ENCODE measurements at places on chromosomes 12 and 14.

DNA sequence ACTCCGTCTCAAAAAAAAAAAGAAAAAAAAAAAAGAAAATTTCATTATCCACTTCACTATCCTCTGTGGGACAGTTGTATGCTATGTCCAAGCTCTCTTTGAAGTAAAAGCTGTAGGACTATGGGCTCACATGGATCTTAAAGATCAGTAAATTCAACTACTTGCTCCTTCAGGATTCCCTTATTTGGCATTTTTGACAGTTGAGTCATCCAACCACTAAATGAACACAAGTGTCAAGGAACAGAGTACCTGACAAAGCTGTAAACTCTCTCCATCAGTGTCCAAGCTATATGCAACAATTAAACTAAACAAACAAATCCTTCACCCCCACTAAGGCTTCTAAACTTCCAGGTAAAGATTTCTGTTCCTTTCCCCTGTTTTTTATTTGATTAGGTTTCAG, 177.0 kb downstream of the CEP128 start:
- DNase-seq = no peak

DNA sequence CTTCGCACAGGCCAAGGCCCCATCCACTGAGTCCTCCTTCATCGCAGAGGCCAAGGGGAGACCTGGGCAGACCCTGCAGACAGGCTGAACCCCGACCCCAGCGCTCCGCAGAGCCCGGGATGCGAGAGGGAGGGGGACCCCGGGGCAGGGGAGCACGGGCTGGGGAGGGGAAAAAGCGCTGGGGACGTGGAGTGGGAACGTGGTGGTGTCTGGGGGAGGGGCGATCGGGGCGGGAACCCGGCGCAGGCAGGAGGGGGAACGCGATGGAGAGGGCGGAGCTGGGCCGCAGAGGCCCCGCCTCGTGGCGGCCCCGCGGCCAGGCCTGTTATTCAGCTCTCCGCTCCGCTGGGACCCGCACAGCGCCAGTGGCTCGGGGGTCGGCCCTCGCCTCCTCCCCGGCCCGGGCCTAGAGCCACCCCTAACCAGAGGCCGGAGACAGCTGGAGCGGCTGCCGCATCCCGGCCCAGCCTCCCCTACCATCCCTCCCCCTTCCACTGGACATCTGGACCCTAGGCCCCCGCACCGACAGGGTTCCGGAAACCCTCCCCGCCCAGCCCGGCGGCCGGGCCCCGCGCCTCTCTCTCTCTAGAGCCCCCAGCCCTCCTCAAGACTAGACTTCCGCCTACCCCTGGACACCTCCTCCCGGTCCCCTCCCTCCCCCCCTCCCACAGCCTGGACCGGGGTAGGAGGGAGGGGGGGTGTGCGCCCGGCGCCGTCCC, at the start of gene ARHGEF25:
TSS of gene ARHGEF25 (plus strand) at position 328 of the 719 bp plus-strand sequence. CDS start 460 bp downstream, outside the sequence.
- no peak for DNase-seq

DNA sequence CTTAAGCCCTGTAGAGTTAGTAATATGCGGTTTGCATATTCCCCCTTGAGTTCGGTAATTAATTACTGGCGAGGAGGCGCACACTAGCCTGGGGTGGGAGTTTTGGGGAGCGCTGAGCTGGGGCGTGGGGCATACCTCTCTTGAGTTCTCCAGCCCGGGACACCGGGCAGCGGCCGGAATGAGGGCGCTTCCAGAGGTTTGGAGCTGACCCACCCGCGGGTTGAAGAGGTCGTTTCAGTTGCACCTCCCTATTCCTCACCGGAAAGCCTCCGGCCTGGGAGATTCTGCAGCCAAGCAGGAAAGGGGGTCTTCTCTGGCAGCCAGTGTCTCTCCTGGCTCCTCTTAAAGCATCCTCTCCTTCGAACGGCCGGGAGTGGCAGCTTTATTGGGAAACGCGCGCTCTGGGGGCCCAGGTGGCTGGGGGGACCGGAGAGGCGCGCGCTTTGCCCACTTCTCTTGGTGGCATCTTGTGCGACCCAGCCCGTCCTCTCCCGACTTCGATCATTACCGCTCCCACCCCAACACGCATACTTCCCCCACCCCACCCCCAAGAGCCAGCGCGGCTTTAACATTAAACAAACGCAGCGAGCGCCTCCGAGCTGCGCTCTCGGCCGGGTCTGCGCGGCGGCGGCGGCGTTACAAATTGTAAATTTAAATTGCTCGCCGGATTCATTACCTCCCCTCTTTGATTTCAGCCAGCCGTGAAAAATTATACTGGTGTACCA, 3.9 kb upstream of the LHX5 start:
- no peak for DNase-seq

GRCh38 chr12:124386059-124386458, 91.2 kb downstream of the RFLNA start:
- DNase-seq = no peak

DNA sequence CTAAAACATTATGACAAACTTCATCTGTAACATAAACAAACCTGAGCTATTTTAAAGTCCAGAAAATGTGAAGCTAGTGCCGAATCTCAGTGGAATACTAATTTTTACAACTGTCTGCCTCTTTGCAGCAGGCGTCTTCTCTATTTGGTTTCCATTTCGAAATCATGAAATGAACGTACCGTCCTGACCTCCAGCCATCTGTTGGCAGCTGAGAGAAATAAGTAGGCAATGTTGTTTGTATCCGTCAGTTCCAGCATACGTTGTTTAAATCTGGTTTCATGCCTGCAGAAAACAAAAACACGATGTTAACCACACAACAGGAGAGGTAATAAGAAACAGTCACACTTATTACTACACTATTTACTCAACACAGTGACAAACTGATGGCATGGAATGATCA, 54.3 kb upstream of the KCNJ8 start:
- DNase-seq = no peak

DNA sequence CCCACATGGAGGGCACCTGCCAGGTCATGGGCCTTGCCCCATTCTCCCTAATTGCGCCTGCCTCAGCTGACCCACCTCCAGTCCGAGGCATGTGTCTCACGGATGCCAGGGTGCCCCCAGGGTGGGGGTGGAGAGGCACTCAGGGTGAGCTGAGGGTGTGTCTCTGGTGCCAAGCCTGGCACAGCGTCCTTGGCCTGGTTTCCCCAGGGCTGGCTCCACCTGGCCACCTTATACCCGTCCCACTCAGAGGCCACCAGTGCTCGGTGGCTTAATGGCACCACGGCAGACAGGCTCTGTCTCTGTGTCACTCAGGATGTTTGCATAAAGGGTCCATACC, 33.6 kb upstream of the TDRD9 start:
- DNase-seq = no peak

DNA sequence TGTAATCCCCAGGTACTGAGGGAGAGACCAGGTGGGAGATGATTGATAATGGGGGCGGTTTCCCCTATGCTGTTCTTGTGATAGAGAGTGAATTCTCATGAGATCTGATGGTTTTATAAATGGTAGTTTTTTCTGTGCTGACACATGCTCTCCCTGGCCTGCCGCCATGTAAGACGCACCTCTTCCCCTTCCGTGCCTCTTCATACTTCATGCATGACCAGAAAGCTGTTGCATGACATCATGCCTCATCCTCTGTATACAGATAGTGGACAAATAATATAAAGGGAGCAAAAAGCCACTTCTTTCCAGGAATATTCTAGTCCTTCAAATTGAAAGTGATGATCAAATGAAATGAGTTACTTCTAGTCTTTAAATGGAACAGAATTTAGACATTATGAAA, 47.3 kb upstream of the LRIG3 start:
- no peak for DNase-seq
